Choroid plexus epithelial cell (primary cell): ENCODE measurements at places on chromosomes 11 and 22.
A peak's percentile ranks its signal among the peaks of the same experiment; 100 is the strongest.

- no peak for DNase-seq
Observed at GRCh38 chr22:47044722-47045535, 282.5 kb downstream of the TBC1D22A start.

GRCh38 chr11:23519194-23519593 lies 658.9 kb upstream of the CCDC179 start:
- no peak for DNase-seq

GRCh38 chr11:120904116-120904515 lies 119.8 kb upstream of the TBCEL start:
- no peak for DNase-seq

DNA sequence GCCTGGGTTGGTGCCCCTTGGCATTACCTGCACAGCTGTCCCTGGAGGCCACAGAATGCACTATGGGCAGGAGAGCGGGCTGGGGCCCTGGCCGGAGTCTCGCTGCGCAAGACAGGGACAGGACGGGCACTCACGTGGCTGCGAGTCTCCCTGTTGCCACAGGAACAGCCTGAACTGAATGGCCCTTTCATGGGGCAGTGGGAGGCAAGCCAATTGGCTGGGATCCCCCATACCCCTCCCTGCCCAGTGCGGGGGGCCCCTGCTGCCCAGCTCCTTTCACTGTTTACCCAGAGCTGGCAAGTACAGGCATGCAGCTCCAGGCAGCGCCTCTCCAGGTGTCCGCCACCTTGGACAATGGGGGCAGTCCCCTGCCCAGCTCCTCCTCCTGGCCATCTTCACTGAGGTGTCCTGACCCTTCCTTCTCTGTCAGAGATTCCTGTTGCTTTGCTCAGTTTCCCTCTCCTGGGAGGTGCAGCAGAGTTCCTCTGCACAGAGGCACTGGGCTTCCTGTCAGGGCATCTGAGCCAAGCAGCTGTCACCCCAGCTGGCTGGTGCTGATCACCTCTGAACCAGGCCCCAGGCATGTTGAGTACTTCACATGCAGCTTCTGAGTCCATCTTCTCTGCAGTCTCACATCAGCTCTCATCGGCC lies 5.2 kb downstream of the USP2 start:
- DNase-seq: no peak

DNA sequence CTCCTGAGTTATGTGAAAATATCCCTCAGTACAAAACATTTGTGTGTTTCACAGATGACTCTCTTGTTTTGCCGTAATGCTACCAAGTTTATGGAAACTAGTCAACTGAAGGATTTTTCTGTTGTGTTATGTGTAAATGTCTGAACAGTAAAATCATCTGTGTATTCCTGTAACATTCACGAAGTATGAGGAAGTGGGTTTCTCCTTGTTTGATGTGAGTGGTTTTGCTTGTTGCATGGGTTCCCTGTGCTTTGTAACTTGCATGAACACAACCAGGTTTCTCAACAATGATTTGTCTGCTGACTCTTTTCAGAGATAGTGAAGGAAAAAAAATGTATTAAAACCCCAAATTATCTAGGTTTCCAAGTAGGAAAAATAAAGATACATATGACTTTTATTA lies 138.1 kb downstream of the PGR start:
- DNase-seq: peak; percentile 39

- DNase-seq: no peak
Observed at GRCh38 chr22:43013355-43014315, 1.3 kb downstream of the PACSIN2 start.

DNA sequence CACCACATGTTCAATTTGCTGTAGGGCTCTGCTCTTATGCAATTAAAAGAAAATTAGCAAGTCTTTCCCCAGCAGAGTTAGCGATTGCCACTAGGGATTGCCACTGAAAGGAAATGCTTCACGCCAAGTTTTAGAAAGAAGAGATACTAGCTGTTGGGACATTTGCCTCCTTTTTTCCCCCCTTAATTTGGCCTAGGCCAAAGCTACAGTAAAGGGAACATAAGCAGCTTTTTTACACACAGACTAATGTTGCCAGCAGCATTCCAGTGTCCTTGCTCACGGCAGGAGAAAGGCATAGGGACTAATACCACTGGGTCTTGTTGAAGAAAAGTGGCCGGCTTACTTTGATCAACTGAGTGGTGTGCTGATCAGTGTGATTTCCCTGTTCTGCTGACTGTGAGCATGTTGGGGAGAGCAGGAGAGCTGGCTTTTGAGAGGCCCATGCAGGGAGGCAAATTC lies 71.2 kb downstream of the PHF21A start:
- DNase-seq: peak; percentile 93
